ENCODE measurements at places on chromosomes 6 and 20. TPM values are rescaled to one million over a fixed set of nuclear protein-coding genes. Genes with fewer than 3 reads are reported as not detected.

DNA sequence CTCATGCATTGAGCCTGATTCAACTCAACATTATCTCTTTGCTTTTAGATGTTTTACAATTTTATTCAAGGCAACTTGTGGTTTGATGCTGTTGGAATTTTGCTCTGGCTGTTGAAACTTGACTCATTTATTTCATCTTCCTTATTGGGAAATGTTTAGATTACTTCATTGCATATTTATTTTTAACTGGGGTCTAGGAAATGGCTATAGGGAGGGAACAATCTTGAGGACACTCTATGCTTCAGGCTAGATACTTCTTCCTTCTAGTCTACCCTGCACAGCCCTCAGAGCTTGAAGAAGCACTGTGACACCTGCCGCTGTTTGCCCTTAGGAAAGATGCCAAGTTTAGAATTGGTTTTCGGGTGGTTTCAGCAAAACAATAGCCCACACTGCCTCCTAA, 183.4 kb downstream of the ADGRG6 start:
- no peaks in the 10 kb centered on the region for H3K27me3 ChIP-seq
- H3K4me3 ChIP-seq = no peak overlapping the region

DNA sequence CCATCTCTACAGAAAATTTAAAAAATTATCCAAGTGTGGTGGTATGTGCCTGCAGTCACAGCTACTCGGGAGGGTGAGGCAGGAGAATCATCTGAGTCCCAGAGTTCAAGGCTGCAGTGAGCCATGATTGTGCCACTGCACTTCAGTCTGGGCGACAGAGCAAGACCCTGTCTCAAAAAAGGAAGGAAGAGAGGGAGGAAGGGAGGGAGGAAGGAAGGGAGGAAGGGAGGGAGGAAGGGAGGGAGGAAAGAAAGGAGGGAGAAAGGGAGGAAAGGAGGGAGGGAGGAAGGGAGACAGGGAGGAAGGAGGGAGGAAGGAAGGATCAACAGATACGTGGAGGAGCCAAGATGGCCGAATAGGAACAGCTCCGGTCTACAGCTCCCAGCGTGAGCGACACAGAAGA, 90.1 kb downstream of the ZNF217 start:
- no peaks in the 10 kb centered on the region for H3K36me3 ChIP-seq
- no peaks in the 10 kb centered on the region for H3K27me3 ChIP-seq
- H3K27ac ChIP-seq = no peak overlapping the region
- H3K4me3 ChIP-seq = no peak overlapping the region

DNA sequence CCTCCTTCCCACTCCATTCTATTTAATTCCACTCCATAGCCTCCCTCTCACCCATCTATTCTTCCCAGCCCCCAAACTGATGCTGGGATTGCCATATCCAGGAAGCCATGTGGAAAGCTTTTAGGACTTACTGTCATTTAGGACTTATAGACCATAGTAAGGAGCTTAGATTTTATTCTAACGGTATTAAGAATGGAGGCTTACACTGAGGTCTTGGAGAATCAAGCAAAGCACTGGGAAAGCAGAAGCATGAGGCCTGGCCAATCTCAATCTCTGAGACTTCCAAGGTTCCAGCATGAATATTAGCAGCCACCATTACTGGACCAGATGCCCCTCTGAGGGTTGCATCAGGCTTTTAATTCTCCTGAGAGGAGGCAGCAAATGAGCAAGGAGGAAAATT, 1.4 kb downstream of the CST9 start:
- no peak overlapping the region for H3K27ac ChIP-seq
- no peaks in the 10 kb centered on the region for H3K4me1 ChIP-seq
- no peak overlapping the region for H3K4me3 ChIP-seq
- DNase-seq = no peak
- no peaks in the 10 kb centered on the region for H3K36me3 ChIP-seq

DNA sequence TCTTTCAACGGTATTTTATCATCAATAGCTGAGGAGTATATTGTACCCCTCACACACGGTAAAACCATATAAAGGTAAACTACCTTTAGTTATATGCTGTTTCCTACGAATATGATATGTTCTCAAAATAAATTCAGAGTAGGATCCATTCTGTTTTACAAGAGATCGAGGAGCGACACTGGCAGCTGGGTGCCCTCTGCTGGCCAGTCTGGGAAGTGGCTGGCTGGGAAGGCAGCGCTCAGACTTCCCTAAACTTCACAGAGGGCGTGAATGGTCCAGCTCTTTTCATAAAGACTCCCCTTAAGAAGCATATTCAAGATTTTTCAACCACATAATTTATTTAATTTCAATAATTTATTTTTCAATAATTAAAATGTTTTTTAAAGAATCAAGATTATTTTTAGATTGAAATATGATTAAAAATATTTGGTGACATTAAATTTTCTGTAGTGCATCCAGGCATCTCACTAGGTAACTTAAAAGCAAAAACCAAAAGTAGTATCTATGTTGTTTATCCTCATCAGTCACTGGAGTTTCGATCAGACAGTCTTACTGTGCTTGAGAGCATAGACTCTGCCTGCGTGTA, 187.5 kb upstream of the PDE10A start:
- H3K4me1 ChIP-seq = no peaks in the 10 kb centered on the region
- no peaks in the 10 kb centered on the region for H3K36me3 ChIP-seq
- DNase-seq = peak; percentile 17
- H3K27ac ChIP-seq = no peak overlapping the region
- H3K27me3 ChIP-seq = peaks cover 72% of the 10 kb centered on the region

- peaks cover 40% of the 10 kb centered on the region for H3K36me3 ChIP-seq
- H3K4me1 ChIP-seq = peaks cover 21% of the 10 kb centered on the region
- peak overlapping the region; percentile 53 for H3K27ac ChIP-seq
- H3K4me3 ChIP-seq = no peak overlapping the region
Observed at GRCh38 chr6:34834789-34835518, 43.1 kb downstream of the BLTP3A start.

GRCh38 chr20:63205896-63206295, 10.0 kb downstream of the YTHDF1 start:
- DNase-seq = no peak
- no peaks in the 10 kb centered on the region for H3K4me1 ChIP-seq
- no peaks in the 10 kb centered on the region for H3K27me3 ChIP-seq

The COQ3 gene
- total RNA-seq = 14.4 TPM

The BACH2 gene
- 4.2 TPM for total RNA-seq

The HTR1E gene
- not detected for total RNA-seq

The NINL gene
- total RNA-seq = 19.6 TPM

The PRR18 gene
- not detected for total RNA-seq
